ENCODE measurements at places on chromosomes 5 and 9.
A peak's percentile ranks its signal among the peaks of the same experiment; 100 is the strongest.

- peak; percentile 55 for DNase-seq
Observed at GRCh38 chr5:173245319-173246134, 10.5 kb upstream of the NKX2-5 start.

DNA sequence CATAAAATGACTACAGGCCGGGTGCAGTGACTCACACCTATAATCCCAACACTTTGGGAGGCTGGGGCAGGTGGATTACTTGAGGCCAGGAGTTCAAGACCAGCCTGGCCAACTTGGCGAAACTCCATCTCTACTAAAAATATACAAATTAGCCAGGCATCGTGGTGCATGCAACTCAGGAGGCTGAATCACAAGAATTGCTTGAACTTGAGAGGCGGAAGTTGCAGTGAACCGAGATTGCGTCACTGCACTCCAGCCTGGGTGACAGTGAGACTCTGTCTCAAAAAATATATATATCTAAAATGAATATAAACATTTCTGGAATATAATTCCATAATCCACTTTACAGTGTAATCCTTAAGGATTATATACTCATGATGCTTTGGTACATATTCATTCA lies 66.5 kb downstream of the TEX10 start:
- DNase-seq: no peak

- DNase-seq: no peak
Observed at GRCh38 chr9:91889161-91889911, 60.7 kb downstream of the ROR2 start.

- DNase-seq: no peak
Observed at GRCh38 chr9:99107421-99107820, 2.5 kb downstream of the TGFBR1 start.

- peak; percentile 22 for DNase-seq
Observed at GRCh38 chr5:50967563-50968355, 301.3 kb downstream of the PARP8 start.

GRCh38 chr9:99118782-99119466 lies 14.0 kb downstream of the TGFBR1 start:
- DNase-seq: no peak

- no peak for DNase-seq
Observed at GRCh38 chr5:89534331-89534730, 651.3 kb upstream of the MEF2C start.

GRCh38 chr5:73132759-73133158 lies 12.4 kb downstream of the TMEM171 start:
- DNase-seq: no peak

DNA sequence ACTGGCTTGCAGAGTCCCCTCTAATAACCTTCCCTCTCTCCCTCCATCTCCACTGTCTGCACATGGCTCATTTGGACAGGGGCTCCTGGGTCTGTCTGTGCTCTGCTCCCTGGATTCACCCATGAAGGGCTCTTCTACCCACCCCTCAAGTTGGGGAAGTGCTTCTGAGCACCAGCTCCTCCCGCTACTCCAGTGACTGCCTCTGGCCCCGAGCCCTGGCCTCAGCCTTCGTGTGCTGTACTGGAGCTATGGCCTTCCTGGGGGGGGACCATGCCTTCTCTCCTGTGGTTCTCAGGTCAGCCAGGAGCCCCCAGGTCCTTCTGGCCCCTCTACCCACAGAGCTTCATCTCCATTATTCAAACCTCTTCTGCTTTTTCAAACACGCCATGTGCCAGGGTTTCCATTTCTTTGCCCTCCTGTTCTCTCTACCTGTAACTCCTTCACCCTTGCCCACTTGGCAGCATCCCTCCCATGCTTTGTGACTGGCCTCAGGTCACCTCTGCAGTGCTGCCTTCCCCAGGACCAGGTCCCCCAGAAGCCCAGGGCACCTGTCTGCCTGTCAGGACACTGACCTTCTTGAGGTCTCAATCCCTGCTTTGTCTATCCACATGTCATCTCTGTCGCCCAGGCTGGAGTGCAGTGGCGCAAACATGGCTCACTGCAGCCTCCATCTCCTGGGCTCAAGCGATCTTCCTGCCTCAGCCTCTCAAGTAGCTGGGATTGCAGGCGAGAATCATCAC lies 9.5 kb downstream of the SH3PXD2B start:
- no peak for DNase-seq

- DNase-seq: no peak
Observed at GRCh38 chr9:10048994-10049393, 563.8 kb downstream of the PTPRD start.

DNA sequence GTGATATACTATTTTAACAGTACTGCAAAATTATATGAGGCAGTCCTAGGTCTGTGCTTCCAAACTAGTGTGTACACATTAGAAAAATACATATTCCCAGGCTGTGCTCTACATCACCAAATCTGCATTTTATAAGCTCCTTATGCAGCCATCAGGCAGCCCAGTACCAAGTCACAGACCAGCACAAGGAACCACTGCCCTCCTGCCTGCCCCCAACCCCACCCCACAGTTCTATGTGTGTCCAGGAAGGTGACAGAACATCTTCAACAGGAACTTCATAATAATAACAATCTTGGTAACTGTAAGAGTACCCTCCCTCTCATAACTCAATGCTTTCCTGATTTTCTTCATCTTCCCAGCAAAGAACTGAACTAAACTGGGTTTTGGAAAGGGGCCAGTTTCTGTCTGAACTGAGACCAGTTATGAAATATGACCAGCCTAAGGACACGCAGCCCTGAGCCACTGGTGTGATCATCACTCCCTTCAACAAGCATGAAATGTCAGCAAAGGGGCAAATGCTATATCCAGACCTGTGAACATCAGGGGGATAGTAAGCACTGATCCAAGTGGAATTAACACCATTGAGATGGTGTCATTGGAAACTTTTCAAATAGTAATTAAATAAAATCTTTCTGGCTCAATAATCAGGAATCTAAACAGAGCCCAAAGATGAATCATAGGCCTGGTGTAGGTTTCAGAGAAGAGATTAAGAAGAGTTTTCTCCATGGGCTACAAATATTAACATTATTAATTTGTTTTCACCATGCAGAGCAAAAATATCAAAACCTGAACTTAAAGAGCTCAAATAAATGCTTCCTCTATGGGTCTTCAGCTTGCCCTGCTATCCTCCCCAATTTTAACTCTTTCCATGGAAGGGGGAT lies 82.1 kb downstream of the DPYSL3 start:
- no peak for DNase-seq

- DNase-seq: no peak
Observed at GRCh38 chr9:121807069-121807822, 155.8 kb downstream of the DAB2IP start.

- DNase-seq: no peak
Observed at GRCh38 chr5:87195616-87196015, 72.1 kb upstream of the RASA1 start.

- no peak for DNase-seq
Observed at GRCh38 chr5:79077680-79078365, 8.3 kb downstream of the BHMT2 start.

- peak; percentile 96 for DNase-seq
Observed at GRCh38 chr5:88729084-88729828, 153.7 kb downstream of the MEF2C start.

DNA sequence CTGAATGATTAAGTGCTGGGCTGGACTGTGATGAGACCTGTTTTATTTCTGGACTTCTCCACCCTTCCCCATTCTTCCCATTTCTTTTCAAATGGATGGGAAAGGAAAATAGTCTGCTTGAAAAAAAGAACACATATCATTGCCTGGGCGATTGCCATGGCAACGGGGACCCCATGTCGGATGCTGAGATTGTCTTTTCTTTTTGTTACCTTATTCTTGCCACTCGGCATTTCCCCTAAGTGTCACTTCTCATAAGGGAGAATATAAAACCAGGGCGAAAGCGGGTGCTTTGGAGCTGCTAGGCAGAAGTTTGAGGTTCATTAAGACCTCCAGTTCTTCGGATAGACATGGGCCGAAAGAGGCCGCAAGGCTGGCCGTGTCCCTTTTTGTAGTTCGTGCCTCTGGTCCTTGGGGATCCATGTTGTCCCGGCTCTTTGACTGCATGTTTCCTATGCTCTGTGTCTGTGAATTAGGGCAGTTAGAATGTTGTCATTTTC lies 763 bp downstream of the FGD3 start:
- DNase-seq: peak; percentile 90

- no peak for DNase-seq
Observed at GRCh38 chr5:9182899-9183695, 362.8 kb downstream of the SEMA5A start.
